HepG2 (cell line): ENCODE measurements at places on chromosomes 6 and 20.

- DNase-seq: no peak
Observed at GRCh38 chr20:35063168-35063567, 29.4 kb downstream of the TRPC4AP start.

DNA sequence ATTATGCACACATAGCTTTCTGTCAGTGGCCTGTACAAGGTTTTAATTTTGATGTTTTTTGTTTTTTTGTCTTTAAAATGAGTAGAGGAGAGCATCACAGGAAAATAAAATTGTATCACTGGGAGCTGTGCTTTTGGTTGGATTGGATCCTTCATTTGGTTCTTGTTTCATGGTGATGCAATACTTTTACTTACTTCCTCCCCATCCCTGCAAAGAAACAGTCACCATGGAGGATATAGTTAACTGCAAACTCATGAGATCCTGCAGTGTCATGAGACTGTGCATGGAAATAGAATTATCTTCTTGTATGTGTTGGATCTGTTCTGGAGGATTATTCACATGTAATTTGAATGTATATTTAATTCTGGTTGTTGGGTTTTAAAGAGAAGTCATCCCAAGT lies 122.3 kb downstream of the JARID2 start:
- no peak for DNase-seq

GRCh38 chr6:170583756-170584180 lies 669 bp downstream of the PDCD2 start:
- DNase-seq: no peak

- no peak for DNase-seq
Observed at GRCh38 chr6:157830354-157831017, 7.4 kb downstream of the SNX9 start.

DNA sequence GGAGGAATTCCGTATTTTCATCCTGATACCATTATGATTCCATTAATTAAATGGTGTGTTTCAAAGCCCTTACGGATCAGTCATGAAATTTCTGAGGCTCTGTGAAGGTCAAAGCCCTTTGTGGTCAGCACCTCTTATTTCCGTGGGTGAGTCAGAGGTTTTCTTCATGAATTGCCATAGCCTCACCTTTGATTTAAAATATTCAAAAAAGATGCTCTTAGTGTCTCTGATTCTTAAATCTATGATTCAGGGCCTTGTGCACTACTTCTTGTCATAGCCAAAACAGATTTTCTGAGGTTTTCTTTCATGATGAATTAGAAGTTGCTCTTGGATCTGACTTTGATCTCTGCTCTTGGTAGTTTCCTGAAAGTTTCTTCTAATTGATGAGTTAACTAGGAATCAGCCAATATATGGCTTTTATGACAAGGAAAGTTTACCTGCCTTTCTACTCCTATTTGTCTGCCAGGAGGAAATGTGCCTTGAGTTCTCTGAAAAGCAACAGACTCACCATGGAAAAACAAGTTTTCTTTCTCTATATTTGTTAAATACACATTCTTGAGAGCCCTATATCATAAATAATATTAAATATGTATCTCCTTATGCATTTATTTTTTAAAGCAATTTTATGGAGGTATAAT lies 613.0 kb downstream of the UTRN start:
- no peak for DNase-seq

DNA sequence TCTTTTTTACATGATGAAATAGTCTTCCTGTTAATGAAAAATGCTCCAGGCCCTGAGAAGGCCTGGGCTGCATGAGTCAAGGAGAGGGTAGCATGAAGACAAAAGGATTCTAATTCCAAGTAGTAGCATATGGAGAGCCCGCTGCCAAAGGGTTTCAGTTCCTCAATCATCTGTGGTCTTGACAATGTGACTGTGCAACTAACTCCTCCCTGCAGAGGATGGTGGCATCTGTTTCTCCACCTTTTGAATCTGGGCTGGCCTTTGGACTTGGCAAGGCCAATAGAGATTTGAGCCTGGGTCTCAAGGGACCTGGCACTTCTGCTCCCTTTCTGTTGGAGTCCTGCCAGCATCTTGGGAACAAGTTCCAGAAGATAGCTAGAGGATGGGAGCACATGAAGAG lies 35.1 kb upstream of the ANKEF1 start:
- DNase-seq: no peak

DNA sequence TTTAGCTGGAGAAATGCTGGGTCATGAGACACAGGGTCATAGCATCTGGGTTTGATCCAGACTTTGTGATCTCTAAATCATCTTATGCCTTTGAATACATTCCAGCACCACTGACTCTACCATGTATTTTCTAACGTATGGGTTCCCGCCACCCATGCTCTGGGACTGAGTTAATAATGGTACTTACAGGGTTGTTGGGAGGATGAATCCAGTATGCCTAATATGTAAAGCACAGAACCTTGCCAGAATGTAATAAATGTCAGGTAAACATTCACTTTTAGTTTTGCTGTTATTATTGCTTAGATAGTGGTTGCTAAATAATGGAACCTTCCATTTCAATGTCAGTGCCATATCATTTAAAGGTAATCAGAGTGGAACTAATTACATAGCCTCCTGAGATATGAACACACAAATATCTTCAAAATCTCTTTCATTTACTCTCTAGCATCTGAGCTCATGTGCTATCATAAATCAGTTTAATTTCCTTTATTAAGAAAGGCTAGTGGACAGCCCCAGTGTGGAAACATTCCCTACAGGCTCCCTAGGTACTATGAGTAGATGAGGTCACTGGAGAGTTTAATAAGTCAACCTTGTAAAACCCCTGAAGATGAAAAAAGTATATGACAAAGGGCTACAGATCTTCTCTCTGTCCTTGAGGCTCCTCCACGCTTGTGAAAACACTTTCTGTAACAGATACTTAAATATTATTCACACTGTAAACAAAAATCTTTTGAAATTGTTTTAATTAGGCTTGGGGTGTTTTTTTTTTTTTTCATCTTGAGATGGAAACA lies 226.6 kb downstream of the ALDH8A1 start:
- DNase-seq: no peak

DNA sequence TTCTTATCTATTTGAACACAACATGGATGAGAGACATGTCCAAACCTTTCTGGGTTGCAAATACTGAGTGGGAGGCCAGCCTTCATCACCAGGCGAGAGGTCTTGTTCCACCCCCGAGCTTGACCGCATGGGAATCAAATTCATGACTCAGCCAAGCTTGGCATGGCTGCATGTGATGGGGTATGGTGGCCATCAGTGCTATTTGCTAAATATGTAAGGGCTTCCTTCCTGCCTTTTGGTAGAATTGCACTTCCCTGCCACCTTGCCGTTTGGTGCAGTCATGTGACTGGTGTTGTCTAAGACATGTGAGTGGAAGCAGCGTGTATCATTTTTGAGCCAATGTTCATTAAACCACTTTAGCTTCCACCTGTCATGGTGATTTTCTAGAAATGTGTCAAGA lies 508.9 kb upstream of the SULF2 start:
- no peak for DNase-seq

DNA sequence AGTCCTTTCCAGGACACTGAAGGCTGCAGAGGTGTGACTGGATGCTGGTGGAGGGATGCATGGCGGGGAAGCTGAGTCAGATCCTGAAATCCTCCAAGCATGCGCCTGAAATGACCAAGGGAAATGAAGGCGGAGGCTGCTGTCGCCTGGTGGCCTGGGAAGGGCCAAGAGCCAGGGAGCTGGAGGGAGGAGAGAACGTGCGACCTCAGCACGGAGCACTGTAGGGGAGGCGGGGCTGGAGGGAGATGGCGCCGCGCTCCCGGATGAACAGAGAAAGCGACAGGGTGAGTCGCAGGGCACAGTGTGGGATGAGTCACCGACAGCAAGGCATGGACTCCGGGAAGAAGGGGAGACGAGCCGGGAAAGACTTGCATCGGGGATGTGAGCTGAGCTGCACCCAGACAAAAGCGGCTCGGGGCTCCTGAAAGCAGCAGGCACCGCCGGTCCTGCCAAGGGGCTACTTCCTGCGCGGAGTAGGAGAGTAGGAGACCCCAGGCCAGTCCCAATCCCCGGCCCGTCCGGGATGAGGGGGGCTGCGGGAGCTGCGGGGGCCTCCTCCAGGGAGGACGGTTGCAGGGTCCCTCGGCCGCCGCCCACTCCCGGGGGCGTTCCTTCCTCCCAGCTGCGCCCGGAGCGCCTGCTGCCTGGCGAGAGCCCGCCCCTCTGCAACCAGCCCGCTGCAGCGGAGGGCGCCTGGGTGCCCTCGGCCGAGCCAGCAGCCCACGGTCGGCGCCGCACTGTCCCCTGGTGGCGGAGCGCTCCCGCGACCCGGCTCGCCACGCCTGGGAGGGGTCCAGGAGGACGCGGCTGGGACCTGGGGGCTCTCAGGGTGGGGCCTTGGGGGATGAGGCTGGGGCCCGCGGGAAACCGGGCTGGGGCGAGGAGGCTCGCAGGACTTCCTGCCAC lies 11.0 kb upstream of the NQO2 start:
- DNase-seq: peak; percentile 86
